Memory B cell (primary cell): ENCODE measurements at places on chromosomes 4 and X.

GRCh38 chrX:121298499-121298898 lies 251.1 kb downstream of the GLUD2 start:
- no peaks in the 10 kb centered on the region for H3K36me3 ChIP-seq
- no peak overlapping the region for H3K27ac ChIP-seq
- H3K27me3 ChIP-seq = no peaks in the 10 kb centered on the region
- no peak overlapping the region for H3K4me3 ChIP-seq
- no peaks in the 10 kb centered on the region for H3K4me1 ChIP-seq
- no peak for DNase-seq

- no peaks in the 10 kb centered on the region for H3K36me3 ChIP-seq
- no peaks in the 10 kb centered on the region for H3K4me1 ChIP-seq
- no peak for DNase-seq
- H3K27ac ChIP-seq = no peak overlapping the region
These were observed 201.0 kb upstream of the MAMLD1 start for GRCh38 chrX:150162141-150162540.

GRCh38 chrX:39492497-39493162 lies 605.1 kb downstream of the BCOR start:
- peak overlapping the region; percentile 32 for H3K4me3 ChIP-seq
- H3K4me1 ChIP-seq = peaks cover 29% of the 10 kb centered on the region
- DNase-seq = peak; percentile 9
- no peaks in the 10 kb centered on the region for H3K27me3 ChIP-seq
- H3K27ac ChIP-seq = peak overlapping the region; percentile 76
- H3K36me3 ChIP-seq = no peaks in the 10 kb centered on the region

- DNase-seq = no peak
- no peak overlapping the region for H3K4me3 ChIP-seq
- no peaks in the 10 kb centered on the region for H3K36me3 ChIP-seq
- H3K27ac ChIP-seq = no peak overlapping the region
- peaks cover 2% of the 10 kb centered on the region for H3K4me1 ChIP-seq
- H3K27me3 ChIP-seq = peaks cover 12% of the 10 kb centered on the region
These were observed 44.0 kb downstream of the ADRA2C start for GRCh38 chr4:3810111-3810680.

- H3K27me3 ChIP-seq = no peaks in the 10 kb centered on the region
- peaks cover 9% of the 10 kb centered on the region for H3K36me3 ChIP-seq
- DNase-seq = no peak
- peaks cover 9% of the 10 kb centered on the region for H3K4me1 ChIP-seq
- peak overlapping the region; percentile 82 for H3K4me3 ChIP-seq
These were observed 582 bp downstream of the NAA10 start for GRCh38 chrX:153934148-153934761.

- no peak for DNase-seq
- peaks cover 16% of the 10 kb centered on the region for H3K27me3 ChIP-seq
- no peaks in the 10 kb centered on the region for H3K4me1 ChIP-seq
- H3K36me3 ChIP-seq = peaks cover 3% of the 10 kb centered on the region
- H3K27ac ChIP-seq = no peak overlapping the region
These were observed 11.9 kb downstream of the SMIM10L2A start for GRCh38 chrX:135433531-135434257.

DNA sequence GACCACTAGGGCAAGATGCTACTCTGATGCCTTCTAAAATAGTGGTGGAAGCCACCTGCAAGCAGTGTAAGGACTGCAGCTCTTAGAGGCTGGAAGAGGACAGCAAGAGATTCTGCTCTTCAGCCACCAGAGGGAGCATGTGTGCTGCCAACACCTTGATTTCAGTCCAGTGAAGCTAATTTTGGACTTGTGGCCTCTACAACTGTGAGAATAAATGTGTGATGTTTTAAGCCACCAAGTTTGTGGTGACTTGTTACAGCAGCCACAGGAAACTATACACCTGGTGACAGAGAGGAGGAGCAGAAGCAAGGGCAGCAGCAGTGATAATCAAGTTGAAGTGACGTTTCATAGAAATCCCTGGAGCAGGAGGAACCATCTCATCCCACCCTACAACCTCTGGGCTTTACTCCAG lies 55.9 kb downstream of the FGFBP1 start:
- no peaks in the 10 kb centered on the region for H3K36me3 ChIP-seq
- H3K4me1 ChIP-seq = no peaks in the 10 kb centered on the region
- peak; percentile 32 for DNase-seq
- H3K4me3 ChIP-seq = no peak overlapping the region
- no peak overlapping the region for H3K27ac ChIP-seq

- no peaks in the 10 kb centered on the region for H3K27me3 ChIP-seq
- peaks cover 3% of the 10 kb centered on the region for H3K4me1 ChIP-seq
- H3K27ac ChIP-seq = no peak overlapping the region
- no peak overlapping the region for H3K4me3 ChIP-seq
These were observed 129.2 kb downstream of the NR3C2 start for GRCh38 chr4:148312956-148313490.

- H3K4me1 ChIP-seq = no peaks in the 10 kb centered on the region
- DNase-seq = no peak
- H3K4me3 ChIP-seq = no peak overlapping the region
- no peak overlapping the region for H3K27ac ChIP-seq
- no peaks in the 10 kb centered on the region for H3K27me3 ChIP-seq
- no peaks in the 10 kb centered on the region for H3K36me3 ChIP-seq
These were observed 378.5 kb upstream of the ZFP42 start for GRCh38 chr4:187617113-187617512.

DNA sequence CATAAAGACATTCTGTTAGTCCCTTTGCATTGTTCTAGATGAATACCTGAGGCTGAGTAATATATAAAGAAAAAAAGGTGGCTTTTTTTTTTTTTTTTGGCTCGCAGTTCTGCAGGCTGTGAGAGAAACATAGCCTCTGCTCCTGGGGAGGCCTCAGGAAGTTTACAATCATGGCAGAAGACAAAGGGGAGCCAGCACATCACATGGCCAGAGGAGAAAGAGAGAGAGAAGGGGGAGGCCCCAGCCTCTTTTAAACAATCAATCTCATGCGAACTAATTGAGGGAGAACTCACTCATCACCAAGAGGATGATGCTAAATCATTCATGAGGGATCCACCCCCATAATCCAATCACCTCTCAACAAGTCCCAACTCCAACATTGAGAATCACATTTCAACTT lies 364.0 kb upstream of the EPHA5 start:
- H3K4me3 ChIP-seq = no peak overlapping the region
- H3K27me3 ChIP-seq = no peaks in the 10 kb centered on the region
- no peaks in the 10 kb centered on the region for H3K36me3 ChIP-seq
- no peaks in the 10 kb centered on the region for H3K4me1 ChIP-seq
- H3K27ac ChIP-seq = no peak overlapping the region

- no peak overlapping the region for H3K27ac ChIP-seq
- no peaks in the 10 kb centered on the region for H3K27me3 ChIP-seq
- no peak for DNase-seq
These were observed 201.5 kb downstream of the PDGFC start for GRCh38 chr4:156770140-156770539.

DNA sequence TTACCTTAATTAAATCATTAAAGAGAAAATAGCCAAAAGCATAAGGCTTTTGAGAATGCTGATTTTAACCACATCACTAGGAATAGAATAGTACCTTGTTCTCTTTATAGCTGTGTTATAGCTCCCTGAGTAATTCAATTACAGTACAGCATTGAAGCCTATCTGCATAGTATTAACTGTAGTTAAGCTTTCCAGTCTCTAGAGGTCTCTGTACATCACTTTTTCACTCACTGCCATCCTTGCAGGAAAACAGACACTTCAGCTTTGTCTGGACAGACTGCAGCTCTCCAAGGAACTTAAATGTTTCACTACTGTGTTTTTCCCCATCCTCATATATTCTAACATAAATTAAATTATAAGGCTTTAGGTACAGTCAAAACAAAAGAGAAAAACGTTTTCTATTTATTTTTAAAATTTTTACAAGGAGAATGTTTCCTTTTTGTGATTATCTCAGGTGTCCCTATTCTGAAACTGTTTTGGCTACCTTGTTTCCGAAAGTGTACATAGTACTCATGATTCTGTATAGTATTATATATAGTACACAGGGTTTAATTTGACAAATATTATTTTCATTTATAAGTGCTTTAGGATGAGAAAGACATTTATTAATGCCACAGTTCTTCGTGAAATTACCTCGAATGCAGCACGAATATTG lies 407.9 kb downstream of the PCDH18 start:
- no peak for DNase-seq
- no peaks in the 10 kb centered on the region for H3K4me1 ChIP-seq
- H3K36me3 ChIP-seq = no peaks in the 10 kb centered on the region
- H3K27me3 ChIP-seq = no peaks in the 10 kb centered on the region

GRCh38 chr4:111776561-111776960 lies 368.7 kb upstream of the FAM241A start:
- no peak for DNase-seq
- no peaks in the 10 kb centered on the region for H3K4me1 ChIP-seq
- no peaks in the 10 kb centered on the region for H3K36me3 ChIP-seq
- H3K27me3 ChIP-seq = peaks cover 5% of the 10 kb centered on the region
- H3K27ac ChIP-seq = no peak overlapping the region

DNA sequence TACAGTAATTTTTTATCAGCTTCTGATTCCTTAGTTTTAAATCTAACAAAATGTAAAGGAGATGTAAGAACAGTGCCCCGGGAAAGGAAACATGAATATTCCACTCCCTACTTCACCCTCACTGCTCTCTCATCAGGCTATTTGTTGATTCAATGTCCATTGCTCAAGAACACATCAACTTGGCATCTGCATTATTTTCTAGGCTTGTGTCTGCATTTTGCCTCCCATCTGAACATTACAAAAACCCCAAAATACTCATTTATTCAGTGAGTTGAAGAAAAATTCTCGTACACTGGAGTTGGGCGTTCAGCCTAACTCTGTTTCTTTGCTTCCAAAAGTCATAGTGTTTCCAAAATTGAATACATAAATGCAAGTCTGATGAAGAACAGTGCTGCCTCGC lies 25.6 kb downstream of the ARHGAP6 start:
- H3K36me3 ChIP-seq = no peaks in the 10 kb centered on the region
- H3K4me3 ChIP-seq = no peak overlapping the region
- no peaks in the 10 kb centered on the region for H3K4me1 ChIP-seq
- peaks cover 2% of the 10 kb centered on the region for H3K27me3 ChIP-seq
- H3K27ac ChIP-seq = no peak overlapping the region
- DNase-seq = no peak

DNA sequence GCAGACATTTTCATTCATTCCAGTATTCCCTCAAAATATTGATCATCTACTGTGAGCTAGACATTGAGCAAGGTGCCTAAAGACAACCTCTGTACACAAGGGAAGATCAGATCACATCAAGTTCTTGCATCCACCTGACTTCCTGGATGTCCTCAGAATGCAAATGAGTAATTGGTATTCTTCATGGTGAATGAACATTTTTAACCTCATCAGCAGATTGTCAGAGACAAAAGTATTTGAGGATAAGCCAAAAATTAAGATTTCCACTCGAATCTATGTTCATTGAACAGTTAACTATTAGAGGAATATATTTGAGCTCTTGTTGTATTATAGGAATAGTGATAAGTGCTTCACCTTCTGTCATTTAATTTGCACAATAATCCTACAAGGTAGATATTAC lies 1.3 kb downstream of the SMARCAD1 start:
- no peak for DNase-seq
- peaks cover 26% of the 10 kb centered on the region for H3K36me3 ChIP-seq
- H3K27me3 ChIP-seq = no peaks in the 10 kb centered on the region
- peak overlapping the region; percentile 100 for H3K27ac ChIP-seq
- H3K4me1 ChIP-seq = peaks cover 25% of the 10 kb centered on the region

DNA sequence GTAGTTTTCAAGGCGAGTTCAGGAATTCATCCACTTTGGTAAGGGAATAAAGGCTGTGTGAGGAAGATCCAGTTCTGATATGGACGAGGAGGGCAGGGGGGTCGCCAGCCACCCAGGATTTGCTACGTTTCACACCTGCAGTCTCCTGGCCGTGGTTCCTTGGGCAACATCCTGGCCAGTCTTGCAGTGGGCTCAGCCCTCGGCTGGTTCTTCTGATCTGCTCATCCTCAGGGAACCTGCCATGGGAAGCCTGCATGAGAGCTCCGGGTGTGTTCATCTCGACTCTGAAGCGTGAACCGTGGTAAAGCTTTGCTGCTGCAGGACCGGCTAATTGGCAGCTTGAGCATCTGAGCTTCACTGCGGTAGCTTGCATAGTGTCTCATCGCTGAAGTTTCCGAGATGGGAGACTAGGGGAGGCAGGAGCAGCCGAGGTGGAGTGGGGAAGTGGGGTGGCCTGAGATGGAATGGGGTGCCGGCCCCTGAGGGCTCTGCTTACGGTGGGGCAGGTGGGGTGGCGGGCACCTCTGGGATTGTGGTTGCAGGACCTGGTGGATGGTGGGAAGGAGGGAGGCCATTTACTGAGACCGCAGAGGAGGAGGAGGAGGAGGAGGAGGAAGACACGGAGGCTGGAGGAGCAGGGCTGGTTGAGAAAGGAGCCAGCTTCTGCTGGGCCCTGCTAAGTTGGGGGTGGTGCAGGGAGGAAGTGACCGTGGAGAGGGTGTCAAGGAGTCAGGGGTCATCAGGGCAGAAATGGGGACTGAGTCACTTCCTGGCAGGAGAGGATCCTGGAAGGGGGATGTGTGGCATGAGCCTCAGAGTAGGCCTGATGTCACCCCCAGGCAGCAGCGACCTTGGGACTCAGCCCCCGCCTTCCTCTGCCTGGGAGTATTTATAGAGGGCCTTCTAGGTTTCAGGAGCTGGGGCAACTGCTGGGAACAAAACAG lies 213.1 kb upstream of the PSAPL1 start:
- peaks cover 9% of the 10 kb centered on the region for H3K27me3 ChIP-seq
- no peak overlapping the region for H3K27ac ChIP-seq
- no peaks in the 10 kb centered on the region for H3K36me3 ChIP-seq
- H3K4me3 ChIP-seq = no peak overlapping the region
- peaks cover 8% of the 10 kb centered on the region for H3K4me1 ChIP-seq
- DNase-seq = no peak
